Stimulated activated CD4-positive, alpha-beta T cell treated with anti-CD3 and anti-CD28 coated beads, Interleukin-4, amount 100 ng/mL, for 4 hours (primary cell): ENCODE measurements at places on chromosomes 16 and 17.

GRCh38 chr16:2229632-2230250 is 6.3 kb downstream of the E4F1 start:
- no peak for DNase-seq

DNA sequence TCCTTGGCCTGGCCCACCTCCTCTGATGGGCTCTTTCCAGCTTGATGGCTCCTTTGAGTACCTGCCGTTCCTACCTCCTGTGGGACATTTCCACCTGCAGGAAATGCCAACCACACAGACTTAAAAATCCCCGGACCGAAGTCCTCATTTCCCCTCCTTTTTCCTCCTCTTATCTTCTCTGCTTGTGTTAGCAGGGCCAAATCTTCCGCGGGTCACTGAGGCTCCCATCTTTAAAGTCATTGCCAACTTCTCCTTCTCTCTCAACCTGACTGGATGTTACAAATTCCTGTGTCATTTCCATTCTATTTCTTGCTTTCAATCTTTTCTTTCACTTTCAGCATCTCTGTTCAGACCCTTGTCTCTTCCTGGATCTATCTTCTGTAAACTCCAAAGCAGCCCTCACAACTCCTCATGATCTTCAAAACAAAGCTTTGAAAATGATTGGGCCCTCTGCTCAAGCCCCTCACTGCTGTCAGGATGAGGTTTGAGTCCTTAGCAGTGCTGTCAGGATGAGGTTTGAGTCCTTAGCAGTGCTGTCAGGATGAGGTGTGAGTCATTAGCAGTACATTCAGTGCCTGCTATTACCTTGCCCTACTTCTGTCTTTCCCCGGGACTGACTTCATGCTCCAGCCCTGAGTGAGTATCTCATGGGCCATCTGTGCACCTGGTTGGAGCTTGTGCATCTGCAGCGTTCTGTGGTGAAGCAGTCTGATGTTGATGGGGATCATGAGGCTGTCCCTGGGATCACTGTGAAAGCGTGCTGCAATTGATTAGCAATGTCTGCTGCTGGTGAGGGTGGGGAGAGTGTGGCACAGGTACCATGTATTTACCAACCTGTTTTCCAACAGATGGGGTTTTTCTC is 100.1 kb downstream of the IRF8 start:
- no peak for DNase-seq

DNA sequence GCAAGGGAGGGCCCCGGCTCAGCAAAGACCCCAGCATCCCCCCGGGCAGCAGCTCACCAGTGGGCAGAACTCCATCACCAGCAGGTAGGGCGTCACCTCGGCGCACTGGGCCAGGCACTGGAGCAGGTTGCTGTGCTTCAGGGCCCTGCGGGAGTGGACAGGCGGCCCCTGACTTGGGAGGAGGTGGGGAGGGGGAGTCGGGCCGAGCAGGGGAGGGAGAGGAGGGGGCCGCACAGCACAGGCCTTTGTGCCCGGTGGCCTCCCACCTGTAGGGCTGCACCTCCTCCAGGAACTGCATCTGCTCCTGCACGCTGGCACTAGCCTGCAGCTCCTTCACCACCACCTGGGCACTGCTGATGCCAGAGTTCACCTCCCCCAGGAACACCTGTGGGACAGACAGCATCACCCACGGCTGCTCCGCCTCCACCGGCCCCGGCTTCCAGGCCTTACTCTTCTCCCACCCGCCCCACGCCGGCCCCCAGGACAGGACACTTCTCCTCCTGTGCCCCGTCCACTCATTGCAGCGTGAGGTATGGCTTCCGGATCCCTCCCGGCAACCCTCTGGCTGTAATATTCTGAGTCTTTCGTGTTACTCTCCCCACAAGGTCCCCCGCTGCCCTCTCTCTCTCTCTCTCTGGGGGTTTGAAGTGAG is 37.7 kb upstream of the PVALEF start:
- no peak for DNase-seq

DNA sequence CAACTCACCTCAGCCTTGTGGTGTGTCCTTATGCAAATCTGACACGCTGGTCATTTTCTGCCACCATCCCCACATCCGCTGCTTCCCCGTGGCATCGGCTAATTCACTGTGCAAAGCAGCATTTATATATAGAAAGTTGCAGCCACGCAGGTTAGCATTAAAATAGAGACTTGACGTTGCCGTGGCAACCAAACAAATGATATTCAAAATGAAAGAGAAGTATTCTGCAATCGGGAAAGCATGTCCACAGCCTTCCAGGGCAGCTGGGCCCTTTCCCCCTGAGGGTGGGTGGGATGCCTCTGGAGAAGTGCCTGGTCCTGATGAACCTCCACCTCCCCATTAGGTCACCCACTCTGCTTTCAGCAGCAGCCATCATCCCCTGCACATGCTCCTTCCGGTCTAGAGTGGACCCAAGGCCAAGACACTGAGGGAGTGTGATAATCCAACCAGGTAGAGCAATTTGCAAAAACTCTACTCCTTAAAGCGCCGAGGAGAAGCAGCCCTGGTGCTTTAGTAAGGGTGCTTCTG is 138.7 kb downstream of the GAS7 start:
- no peak for DNase-seq

GRCh38 chr16:77894162-77894561 is 105.8 kb downstream of the VAT1L start:
- DNase-seq, result no peak

DNA sequence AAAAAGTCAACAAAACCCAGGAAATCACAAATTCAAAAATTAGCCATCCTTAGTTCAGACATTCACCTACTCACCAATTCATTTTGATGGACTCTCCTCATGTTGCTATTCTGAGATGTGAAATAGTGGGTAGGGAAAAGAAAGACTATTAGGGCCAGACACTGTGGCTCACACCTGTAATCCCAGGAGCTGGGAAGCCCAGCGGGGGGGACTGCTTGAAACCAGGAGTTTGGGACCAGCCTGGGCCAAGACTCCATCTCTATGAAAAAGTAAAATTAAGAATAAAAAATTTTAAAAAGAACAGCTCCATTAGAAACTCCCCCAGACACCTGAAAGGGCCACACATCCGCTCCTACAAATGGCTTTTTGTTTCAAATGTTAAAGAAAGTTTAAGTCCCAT is 21.4 kb downstream of the UBE2O start:
- DNase-seq, result no peak

DNA sequence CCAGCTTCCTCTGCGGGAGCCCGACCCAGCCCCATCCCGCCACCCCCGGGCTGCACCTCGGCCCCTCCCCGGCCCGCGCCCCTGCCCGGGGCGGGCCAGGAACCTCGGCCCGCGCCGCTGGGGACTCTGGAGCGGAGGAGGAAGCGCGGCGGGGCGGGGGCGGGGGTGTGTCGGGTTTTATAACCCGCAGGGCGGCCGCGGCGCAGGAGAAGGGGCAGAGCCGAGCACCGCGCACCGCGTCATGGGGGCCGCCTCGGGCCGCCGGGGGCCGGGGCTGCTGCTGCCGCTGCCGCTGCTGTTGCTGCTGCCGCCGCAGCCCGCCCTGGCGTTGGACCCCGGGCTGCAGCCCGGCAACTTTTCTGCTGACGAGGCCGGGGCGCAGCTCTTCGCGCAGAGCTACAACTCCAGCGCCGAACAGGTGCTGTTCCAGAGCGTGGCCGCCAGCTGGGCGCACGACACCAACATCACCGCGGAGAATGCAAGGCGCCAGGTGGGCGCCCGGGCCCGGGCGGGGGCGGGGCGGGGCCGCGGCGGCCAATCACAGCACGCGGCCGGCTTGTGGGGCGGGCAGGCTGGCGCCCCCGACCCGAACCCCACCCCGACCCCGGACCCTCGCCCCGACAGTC is at the start of gene ACE:
ACE (plus strand) TSS at position 208 of the 626 bp plus-strand sequence; CDS start at position 242, 34 bp downstream.
- peak; percentile 19 for DNase-seq

- DNase-seq, result no peak
These were observed 50.2 kb downstream of the GRB7 start for GRCh38 chr17:39787743-39788484.

- DNase-seq, result no peak
These were observed 38.8 kb downstream of the ERN1 start for GRCh38 chr17:64091116-64091515.

GRCh38 chr17:73586921-73587602 is 57.2 kb downstream of the SDK2 start:
- no peak for DNase-seq

- no peak for DNase-seq
These were observed 78.8 kb downstream of the BRIP1 start for GRCh38 chr17:61784510-61784909.

DNA sequence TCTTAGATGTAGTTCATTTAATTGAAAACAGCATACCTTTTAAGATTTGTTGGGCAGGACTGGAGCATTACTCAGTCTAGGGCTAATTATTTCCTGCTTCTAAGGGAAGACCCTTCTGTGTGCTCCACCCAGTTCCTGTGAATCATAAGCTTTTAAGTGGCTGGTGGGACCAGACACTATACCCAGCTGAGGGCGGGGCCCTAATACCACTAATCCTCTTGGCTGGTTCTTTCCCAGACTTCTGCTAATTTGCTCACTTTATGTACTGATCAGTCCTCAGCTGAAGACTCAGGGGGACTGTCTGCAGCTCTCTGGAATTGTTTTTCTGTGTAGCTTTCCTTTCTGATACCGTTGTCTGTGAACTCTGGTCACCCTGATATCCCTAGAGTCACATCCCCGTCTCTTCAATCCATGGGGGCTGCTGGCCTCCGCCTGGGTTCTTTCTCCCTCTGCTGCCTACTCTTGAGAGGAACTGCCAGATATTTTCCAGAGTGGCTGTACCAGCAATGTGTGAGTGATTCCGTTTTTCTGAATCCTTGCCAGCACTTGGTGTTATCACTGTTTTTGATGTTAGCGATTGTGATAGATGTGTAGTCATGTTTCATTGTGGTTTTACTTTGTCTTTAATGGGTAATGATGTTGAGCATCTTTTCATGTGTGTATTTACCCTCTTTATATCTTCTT is 35.1 kb downstream of the MFSD11 start:
- peak; percentile 33 for DNase-seq

- peak; percentile 52 for DNase-seq
These were observed at the start of gene GH2 for GRCh38 chr17:63881935-63882601. TSS of gene GH2 (minus strand) at chr17:63881944. CDS start at chr17:63881801, 143 bp downstream.

GRCh38 chr17:65888649-65889048 is 303.3 kb downstream of the CEP112 start:
- DNase-seq, result no peak
